NCI-H524 (cell line): ENCODE measurements at places on chromosomes 1 and 21.
A peak's percentile ranks its signal among the peaks of the same experiment; 100 is the strongest.

GRCh38 chr1:190226006-190226405, 251.7 kb downstream of the BRINP3 start:
- peak; percentile 29 for DNase-seq

DNA sequence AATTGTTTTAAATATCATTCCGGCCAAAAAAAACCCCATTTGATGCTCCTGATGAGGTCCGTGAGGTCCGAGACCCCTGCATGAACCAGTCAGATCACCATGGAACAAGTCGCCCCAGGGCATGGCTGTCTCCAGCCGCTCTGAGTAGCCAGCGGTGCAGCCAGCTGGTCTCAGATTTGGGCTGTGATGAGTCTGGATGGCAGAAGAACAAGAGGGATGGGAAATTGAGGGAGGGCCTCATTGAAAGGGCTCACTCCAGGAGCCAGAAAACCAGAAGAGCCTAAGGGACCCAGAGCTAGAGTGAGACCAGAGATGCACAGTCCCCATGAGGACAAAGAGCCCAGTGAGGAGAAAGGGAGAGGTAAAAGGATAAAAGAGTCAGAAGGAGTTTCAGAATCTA, 174.0 kb downstream of the TOMM20 start:
- DNase-seq, result no peak

DNA sequence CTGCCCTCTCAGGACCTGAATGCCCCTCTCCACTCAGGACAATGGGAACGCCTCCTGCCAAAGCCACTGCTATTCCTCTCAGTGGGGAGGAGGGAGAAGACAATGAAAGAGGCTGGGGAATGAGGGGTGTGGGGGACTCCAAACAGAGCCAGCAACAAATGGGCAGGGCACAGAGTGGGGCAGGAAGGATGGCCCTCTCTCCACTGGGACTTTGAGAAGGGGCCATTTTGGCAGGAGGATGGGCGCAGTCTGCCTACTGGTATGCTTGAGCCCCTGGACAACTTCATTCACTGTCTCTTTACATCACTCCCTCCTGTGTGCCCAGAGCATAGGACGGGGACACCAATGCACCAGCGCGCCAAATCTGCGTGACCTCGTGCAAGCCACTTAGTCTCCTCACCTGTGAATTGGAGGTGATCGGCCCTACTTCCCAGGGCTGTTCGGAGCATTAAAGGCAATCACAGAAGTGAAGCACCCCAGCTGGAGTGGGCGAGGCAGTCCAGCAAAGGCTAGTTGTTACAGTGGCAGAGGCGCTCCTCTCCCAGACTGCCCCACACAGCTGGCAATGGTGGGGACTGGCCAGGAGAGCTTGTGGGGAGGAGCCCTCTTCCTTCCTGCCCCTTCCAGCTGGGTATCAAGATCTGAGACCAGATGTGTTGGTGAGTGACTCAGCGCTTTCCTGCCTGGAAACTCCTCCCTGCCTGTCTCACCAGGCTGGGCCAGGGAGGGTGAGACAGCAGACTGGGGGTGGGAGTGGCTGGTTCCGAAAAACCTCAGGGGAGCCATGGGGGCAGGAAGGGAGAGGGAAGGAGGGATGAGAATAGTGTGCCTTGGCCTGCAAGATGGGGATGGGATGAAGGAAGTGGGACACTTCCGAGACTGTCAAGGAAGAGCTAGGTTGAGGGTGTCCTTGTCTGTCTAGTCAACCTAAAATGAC, 22.4 kb upstream of the SYNC start:
- DNase-seq, result peak; percentile 29

GRCh38 chr1:205666372-205667166, 13.7 kb downstream of the SLC45A3 start:
- no peak for DNase-seq

GRCh38 chr1:30758785-30759380, 1.3 kb upstream of the LAPTM5 start:
- DNase-seq, result no peak

DNA sequence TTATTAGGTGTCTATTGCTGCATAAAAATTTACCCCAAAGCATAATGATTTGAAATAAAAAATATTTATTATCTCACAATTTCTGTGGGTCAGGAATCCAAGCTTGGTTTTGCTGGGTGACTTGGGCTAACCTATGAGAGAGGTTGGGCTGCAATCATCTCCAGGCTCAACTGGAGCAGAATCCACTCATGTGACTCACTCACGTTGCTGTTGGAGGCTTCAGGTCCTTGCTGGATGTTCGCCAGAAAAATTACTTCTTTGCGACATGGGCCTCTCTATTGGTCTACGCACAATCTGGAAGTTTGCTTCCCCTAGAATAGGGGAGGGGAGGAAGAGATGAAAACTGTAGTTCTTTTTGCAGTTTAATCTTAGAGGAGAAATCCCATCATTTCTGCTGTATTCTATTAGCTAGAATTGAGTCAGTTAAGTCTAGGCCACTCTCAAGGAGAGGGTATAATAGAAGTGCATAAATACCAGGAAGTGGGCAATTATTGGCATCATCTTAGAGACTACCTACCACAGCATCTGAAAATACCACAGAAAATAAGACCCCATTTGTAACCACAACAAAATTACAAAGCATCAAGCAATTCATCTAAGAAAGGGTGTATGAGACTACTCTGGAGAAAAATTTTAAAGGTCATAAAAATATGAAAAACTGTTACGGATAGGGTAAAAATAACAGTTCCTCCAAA, 5.7 kb upstream of the FASLG start:
- no peak for DNase-seq

DNA sequence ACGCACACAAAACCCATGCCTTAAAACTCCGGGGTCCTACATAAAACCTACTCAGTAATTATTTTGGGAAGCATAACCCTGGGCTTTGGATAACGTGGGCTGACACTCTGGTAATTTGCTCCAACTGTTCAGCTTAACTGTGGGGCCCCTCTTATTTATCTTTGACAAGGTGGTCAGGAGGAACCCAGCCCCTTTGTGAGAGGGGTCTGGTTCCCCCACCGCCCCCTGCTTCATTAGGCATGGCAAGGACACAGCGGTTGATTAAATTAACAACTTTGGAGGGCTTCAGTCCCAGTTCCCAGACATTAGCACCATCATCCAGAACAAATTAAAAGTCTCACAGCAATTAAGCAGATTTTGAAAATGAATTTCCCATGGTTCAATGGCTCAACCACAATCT, 14.7 kb downstream of the WLS start:
- DNase-seq, result no peak

DNA sequence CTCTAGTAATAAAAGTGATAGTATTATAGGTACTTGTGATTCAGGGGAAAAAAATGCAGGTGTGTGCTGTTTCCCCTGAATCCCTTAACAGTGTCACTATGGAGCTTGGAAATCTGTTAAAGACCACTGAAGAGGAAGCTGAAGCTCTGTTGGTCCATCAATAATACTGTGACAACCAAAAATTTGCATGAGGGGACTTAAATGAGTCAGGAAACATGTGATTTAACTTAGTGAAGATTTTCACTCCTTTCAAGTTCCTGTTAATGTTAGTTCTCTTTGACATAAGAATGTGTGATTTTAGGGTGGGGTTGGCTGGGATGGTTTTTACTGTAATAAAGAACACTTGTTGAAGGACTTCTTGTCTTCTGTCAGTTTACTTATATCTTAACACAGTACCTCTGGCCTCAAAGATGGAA, 32.0 kb downstream of the VANGL2 start:
- DNase-seq, result no peak

- DNase-seq, result no peak
Observed at GRCh38 chr1:234244482-234244881, 128.8 kb upstream of the COA6 start.
